ENCODE measurements at places on chromosomes 11 and 22.

DNA sequence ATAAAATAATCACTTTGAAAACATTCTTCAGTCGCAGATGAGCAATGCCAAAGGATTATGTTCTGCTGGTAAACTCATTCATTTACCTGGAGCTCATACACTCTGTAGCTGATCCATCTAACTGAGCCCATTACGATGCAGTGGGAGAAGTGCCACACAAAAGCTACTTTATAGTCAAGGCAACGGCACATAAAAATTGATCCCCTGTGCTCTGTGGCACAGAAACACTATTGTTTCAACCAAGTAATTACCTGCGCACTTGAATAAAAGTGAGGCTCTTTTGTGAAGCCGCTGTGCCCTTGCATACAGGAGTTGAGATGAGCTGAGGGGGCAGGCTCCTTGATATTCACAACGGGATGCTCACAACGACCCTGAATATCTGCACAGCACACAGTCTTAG, 7.2 kb downstream of the DKK3 start:
- H3K36me3 ChIP-seq, result no peaks in the 10 kb centered on the region
- H3K4me3 ChIP-seq, result no peak overlapping the region
- peaks cover 4% of the 10 kb centered on the region for H3K4me1 ChIP-seq
- H3K27me3 ChIP-seq, result peaks cover 16% of the 10 kb centered on the region

- DNase-seq, result no peak
- H3K27me3 ChIP-seq, result no peaks in the 10 kb centered on the region
- peaks cover 41% of the 10 kb centered on the region for H3K36me3 ChIP-seq
- no peak overlapping the region for H3K4me3 ChIP-seq
Measured at GRCh38 chr11:72981080-72981479, 161.0 kb downstream of the FCHSD2 start.

- no peaks in the 10 kb centered on the region for H3K4me1 ChIP-seq
- no peak for DNase-seq
- H3K4me3 ChIP-seq, result peak overlapping the region; percentile 15
Measured at GRCh38 chr22:41048791-41049717, 43.3 kb upstream of the EP300 start.

DNA sequence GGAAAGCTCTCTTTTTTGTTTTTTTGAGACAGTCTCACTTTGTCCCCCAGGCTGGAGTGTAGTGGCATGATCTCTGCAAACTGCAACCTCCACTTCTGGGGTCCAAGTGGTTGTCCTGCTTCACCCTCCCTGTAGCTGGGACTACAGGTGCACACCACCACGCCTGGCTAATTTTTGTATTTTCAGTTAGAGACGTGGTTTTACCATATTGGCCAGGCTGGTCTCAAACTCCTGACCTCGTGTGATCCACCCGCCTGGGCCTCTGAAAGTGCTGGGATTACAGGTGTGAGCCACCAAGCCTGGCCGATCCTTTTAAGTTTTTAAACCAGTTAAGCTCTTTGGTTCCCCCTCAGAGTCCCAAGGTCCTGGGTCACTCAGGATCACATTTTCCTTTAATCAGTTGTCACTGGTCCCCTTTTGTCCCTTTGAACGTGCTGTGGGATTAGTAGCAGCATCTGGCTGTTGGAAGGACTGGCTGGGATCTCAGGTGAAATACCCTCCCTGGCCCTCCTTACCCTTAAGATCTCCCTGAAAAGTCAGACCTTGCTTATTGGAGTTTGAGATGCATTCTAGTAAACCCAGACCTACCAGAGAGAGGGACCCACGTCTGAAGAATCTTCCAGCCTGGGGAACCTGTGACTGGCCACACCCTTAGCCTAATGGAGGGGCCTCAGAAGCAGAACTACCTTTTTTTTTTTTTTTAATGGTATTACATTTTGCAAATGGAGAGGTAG, 8.1 kb downstream of the MALAT1 start:
- H3K27ac ChIP-seq, result no peak overlapping the region
- peaks cover 24% of the 10 kb centered on the region for H3K36me3 ChIP-seq
- H3K4me1 ChIP-seq, result peaks cover 44% of the 10 kb centered on the region
- no peaks in the 10 kb centered on the region for H3K27me3 ChIP-seq

DNA sequence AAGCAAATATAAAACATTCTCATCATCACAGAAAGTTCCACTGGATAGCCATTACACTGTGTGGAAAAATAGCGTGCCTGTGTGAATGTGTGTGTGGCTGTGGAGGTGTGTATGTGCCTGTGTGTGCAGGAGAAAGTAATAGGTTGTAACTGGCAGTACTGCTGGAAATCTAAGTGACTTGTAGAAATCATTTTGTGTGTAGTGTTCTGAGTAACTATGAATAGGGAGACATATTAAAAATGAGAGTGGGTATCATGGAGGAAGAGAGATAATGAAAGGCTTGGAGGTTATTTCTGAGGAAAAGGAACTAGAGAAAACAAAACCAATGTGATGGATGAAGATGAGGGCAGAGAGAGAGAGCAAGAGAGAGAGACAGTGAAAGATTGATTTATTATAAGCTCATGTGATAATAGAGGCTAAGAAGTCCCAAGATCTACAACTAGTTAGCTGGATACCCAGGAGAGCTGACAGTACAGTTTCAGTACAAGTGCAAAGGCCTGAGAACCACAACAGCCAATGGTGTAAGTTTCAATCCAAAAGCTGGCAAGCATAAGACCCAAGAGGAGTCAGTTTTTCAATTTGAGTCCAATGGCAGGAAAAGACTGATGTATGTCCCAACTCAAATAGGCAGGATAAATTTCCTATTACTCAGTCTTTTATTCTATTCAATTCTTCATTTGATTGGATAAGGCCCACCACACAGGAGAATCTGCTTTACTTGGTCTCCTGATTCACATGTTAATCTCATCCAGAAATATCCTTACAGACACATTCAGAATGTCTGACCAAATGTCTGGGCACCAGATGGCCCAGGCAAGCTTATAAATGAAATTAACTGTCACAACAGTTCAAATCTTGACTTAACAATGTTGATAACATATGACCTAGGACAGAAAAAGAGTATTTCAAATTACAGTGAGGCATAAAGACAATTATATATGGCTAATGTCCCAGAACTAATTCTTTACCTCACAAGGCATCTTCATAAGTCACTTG, 14.9 kb downstream of the KBTBD3 start:
- peaks cover 18% of the 10 kb centered on the region for H3K36me3 ChIP-seq
- peak overlapping the region; percentile 32 for H3K27ac ChIP-seq
- H3K27me3 ChIP-seq, result no peaks in the 10 kb centered on the region
- no peak overlapping the region for H3K4me3 ChIP-seq

GRCh38 chr11:118153516-118153915, 893 bp upstream of the SCN4B start:
- H3K4me3 ChIP-seq, result peak overlapping the region; percentile 55
- DNase-seq, result no peak
- H3K27ac ChIP-seq, result no peak overlapping the region
- peaks cover 6% of the 10 kb centered on the region for H3K4me1 ChIP-seq
- no peaks in the 10 kb centered on the region for H3K36me3 ChIP-seq

- no peak overlapping the region for H3K4me3 ChIP-seq
- no peak overlapping the region for H3K27ac ChIP-seq
- no peaks in the 10 kb centered on the region for H3K36me3 ChIP-seq
- H3K4me1 ChIP-seq, result peaks cover 8% of the 10 kb centered on the region
Measured at GRCh38 chr11:129374081-129374992, 1.3 kb upstream of the BARX2 start.

DNA sequence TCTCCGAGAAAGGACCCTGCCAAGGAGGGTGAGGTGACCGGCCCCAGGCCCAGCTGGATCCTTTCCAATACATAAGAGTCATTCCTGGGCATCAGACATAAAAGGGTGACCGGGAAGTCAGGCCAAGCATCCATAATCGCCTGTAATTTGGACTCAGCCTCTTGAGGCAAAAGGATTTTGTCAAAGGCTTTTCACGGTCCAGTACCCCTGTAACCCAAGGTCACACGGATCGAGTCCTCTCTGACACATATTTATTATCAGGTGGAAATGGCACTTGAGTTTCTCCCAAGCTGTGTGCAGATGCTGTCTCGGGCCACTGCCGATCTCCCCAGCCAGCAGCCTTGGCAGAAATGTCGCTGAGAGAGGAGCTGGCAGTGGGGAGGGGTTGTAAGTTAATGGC, 556.5 kb downstream of the MN1 start:
- no peaks in the 10 kb centered on the region for H3K36me3 ChIP-seq
- H3K27ac ChIP-seq, result no peak overlapping the region
- H3K4me1 ChIP-seq, result peaks cover 6% of the 10 kb centered on the region
- no peak for DNase-seq

DNA sequence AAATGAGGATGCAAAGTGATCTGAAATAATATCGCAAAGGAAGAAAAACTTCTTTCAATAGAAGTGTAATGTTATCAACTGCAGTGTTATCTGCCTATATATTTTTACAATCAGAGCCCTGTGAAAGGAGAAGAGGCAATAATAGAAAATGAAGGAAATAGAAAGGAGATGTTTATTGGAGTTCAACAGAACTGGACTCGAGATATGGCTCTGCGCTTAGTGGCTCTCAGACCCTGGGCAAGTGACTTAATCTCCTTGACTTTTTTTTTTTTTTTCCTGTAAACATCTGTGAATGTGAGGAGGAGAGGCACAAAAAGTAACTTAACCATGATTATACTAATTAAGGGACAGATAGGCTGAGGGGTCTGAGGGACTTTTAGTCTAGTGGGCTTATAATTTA, 18.9 kb downstream of the CNTF start:
- no peak for DNase-seq
- H3K27ac ChIP-seq, result no peak overlapping the region
- peaks cover 6% of the 10 kb centered on the region for H3K27me3 ChIP-seq
- peaks cover 10% of the 10 kb centered on the region for H3K4me1 ChIP-seq
- H3K36me3 ChIP-seq, result no peaks in the 10 kb centered on the region

GRCh38 chr22:50544746-50545253, 899 bp upstream of the KLHDC7B start:
- peak overlapping the region; percentile 75 for H3K4me3 ChIP-seq
- no peaks in the 10 kb centered on the region for H3K36me3 ChIP-seq
- DNase-seq, result no peak
- peak overlapping the region; percentile 91 for H3K27ac ChIP-seq
- H3K4me1 ChIP-seq, result peaks cover 17% of the 10 kb centered on the region
- H3K27me3 ChIP-seq, result no peaks in the 10 kb centered on the region

GRCh38 chr11:72575533-72576242, 98.5 kb downstream of the PDE2A start:
- DNase-seq, result no peak
- no peak overlapping the region for H3K4me3 ChIP-seq
- H3K27ac ChIP-seq, result no peak overlapping the region
- H3K4me1 ChIP-seq, result peaks cover 11% of the 10 kb centered on the region

DNA sequence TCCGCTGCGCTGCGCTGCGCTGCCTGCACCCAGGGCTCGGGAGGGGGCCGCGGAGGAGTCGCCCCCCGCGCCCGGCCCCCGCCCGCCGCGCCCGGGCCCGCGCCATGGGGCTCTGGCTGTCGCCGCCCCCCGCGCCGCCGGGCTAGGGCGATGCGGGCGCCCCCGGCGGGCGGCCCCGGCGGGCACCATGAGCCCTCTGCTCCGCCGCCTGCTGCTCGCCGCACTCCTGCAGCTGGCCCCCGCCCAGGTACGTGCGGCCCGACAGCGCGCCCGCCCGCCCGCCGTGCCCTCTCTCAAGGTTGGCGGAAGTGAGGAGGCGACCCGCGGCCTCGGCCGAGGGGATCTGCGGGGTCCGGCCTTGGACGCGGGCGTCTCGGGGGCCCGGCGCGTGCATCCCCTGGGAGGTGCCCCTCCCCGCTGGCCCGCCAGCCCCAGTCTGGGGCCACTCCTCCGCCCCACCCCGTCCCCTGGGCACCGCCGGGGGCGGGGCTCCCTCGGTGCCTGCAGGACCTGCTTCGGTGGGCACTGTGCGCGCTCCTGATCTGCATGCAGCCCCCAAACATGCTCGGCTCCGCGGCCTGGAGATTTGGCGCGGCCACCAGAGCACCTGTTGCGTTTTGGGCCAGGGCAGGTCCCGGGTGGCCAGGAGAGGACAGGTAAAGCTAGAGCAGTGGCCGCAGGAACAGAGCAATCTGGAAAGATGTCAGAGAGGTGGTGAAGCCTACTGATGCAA, 429 bp downstream of the VEGFB start:
- peak overlapping the region; percentile 93 for H3K4me3 ChIP-seq
- peaks cover 42% of the 10 kb centered on the region for H3K4me1 ChIP-seq
- peak overlapping the region; percentile 92 for H3K27ac ChIP-seq
- no peaks in the 10 kb centered on the region for H3K27me3 ChIP-seq
- H3K36me3 ChIP-seq, result peaks cover 6% of the 10 kb centered on the region

DNA sequence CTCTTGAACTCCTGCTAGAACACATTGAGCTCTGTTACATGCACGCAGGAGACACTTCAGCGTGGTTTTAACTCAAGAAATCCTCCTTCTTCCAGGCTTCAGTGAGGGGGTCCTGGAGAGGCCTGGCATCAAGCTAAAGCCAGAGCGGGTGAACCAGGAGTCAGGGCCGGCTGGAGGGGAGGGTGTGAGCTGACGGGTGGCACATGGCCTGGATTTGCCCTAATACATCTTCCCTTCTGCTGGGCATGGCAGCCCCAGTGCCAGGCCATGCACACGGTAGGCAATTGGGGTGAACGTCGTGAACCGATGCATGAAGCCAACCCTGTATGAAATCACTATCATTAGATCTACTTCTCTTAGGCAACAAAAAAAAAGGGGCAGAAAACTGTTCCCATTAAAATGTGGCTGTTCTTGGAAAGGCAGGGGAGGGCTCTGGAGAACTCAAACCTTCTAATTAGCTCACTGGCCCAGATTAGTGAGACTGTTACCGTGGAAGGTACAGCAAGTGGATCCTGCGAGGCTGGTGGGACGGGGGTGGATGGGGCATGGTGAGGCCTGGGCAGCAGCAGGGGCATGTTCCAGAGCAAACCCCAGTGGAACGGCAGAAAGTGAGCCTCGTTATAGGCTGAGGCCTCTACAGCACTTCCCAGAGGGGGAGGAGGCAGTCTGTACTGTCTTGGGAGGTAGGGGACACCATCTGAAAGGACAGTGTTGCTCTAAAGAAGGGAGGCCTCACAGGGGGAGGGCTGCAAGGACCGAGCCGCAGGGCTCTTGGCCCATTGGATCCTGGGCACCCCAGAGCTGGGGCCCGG, 10.6 kb downstream of the IFT27 start:
- no peak overlapping the region for H3K27ac ChIP-seq
- H3K4me3 ChIP-seq, result no peak overlapping the region
- H3K36me3 ChIP-seq, result peaks cover 9% of the 10 kb centered on the region
- H3K27me3 ChIP-seq, result no peaks in the 10 kb centered on the region
- peaks cover 3% of the 10 kb centered on the region for H3K4me1 ChIP-seq

- DNase-seq, result no peak
- H3K27me3 ChIP-seq, result peaks cover 5% of the 10 kb centered on the region
- H3K27ac ChIP-seq, result no peak overlapping the region
- no peaks in the 10 kb centered on the region for H3K4me1 ChIP-seq
- H3K36me3 ChIP-seq, result no peaks in the 10 kb centered on the region
Measured at GRCh38 chr11:103889679-103890078, 146.8 kb upstream of the DDI1 start.

- H3K4me1 ChIP-seq, result peaks cover 15% of the 10 kb centered on the region
- DNase-seq, result no peak
- H3K36me3 ChIP-seq, result peaks cover 38% of the 10 kb centered on the region
- H3K4me3 ChIP-seq, result no peak overlapping the region
- peak overlapping the region; percentile 45 for H3K27ac ChIP-seq
- no peaks in the 10 kb centered on the region for H3K27me3 ChIP-seq
Measured at GRCh38 chr22:31829505-31829904, 75.7 kb downstream of the DEPDC5 start.

GRCh38 chr22:24398409-24398808, 29.0 kb upstream of the ADORA2A start:
- peak overlapping the region; percentile 80 for H3K27ac ChIP-seq
- no peaks in the 10 kb centered on the region for H3K27me3 ChIP-seq
- peak overlapping the region; percentile 46 for H3K4me3 ChIP-seq
- peaks cover 9% of the 10 kb centered on the region for H3K36me3 ChIP-seq
- DNase-seq, result no peak
